ENCODE measurements at places on chromosomes 2 and 18. TPM values are rescaled to one million over a fixed set of nuclear protein-coding genes. Genes with fewer than 3 reads are reported as not detected.

ADAM23 gene
- 0.79 TPM for total RNA-seq

DNA sequence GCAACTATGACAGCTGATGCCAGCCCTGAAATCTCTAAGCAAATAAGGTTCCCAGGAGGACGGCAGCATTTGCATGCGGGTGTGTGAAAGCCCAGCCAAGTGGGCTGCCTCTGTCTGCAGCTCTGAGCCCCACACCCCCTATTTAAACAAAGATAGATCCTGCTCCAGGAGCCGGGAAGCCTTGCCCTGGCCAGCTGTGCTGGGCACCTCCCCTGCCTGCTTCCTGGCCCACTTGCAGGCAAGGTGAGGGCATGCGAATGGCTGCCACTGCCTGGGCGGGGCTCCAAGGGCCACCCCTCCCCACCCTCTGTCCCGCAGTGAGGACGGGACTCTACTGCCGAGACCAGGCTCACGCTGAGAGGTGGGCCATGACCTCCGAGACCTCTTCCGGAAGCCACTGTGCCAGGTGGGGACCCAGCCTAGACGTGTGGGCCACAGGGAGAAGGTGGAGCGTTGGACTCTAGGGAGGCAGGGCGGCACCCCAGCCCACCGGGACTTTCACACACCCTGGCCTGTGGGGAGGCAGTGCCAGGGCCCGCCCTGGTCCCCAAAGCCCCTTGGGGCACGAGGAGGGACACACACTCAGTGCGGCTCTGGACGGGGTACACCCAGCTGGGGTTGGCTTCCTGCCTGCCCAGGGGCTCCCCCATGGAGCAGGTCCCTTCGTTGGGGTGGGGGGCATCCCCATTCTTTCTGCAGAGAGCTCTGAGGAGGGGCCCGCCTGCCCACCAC is at the start of gene ANO7:
Gene ANO7, plus strand, starts transcription at position 317 of the 732 bp plus-strand sequence. CDS start 1,387 bp downstream, outside the sequence.
- DNase-seq = peak; percentile 74

- DNase-seq = no peak
Measured at GRCh38 chr2:192286093-192286701, 91.5 kb upstream of the TMEFF2 start.

GRCh38 chr18:24627644-24628315 is 167.3 kb downstream of the HRH4 start:
- no peak for DNase-seq

DSG1 gene
- total RNA-seq = not detected

TMEM17 gene
- total RNA-seq = 0.84 TPM

DNA sequence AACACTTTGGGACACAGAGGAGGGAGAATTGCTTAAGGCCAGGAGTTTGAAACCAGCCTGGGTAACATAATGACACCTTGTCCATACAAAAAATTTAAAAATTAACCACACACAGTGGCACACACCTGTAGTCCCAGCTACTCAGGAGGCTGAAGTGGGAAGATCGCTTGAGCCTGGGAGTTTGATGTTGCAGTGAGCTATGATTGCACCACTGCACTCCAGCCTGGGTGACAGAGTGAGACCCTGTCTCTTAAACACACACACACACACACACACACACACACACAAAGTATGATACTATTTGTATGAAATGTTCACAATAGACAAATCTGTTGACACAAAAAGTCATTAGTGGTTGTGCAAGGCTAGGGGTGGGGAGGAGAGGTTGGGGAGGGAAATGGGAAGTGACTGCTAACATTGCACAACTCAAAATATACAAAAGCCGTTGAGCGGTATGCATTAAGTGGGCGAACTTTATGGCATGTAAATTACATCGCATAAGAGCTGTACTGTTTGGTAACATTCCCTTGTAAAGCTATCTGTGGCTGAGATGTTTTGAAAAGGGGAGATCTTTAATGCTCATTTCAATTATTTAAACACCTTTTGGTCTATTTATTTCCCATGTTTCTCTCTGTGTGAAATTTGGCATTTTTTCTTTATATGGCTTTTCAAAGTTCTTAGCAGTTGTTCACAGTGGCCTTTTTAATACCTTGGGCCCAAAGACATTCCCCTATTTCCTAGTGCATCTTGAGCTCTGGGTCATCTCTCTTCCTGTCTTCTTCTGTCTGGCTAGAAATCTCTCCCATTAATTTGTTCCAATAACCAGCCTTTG is 58.9 kb upstream of the ZNF516 start:
- no peak for DNase-seq

DNA sequence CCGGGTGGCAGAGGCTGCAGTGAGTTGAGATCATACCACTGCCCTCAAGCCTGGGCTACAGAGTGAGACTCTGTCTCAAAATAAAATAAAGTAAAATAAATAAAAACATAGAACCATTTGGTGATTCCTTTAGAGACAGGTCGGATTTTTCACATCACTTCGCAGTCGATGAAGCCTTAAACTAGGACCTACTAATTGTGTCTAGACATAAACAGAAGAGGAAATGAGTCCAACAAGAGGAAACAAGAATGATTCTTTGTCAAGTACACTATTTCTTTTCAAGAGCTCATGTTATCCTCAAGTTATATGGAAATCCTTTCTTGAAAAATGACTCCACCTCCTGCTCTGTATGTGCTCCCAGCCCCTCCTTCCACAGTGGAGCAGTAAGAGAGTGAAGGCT is 758.9 kb downstream of the DPP10 start:
- DNase-seq = no peak

- DNase-seq = no peak
Measured at GRCh38 chr2:15498554-15498953, 62.6 kb downstream of the NBAS start.

C2orf78 gene
- not detected for total RNA-seq

DNA sequence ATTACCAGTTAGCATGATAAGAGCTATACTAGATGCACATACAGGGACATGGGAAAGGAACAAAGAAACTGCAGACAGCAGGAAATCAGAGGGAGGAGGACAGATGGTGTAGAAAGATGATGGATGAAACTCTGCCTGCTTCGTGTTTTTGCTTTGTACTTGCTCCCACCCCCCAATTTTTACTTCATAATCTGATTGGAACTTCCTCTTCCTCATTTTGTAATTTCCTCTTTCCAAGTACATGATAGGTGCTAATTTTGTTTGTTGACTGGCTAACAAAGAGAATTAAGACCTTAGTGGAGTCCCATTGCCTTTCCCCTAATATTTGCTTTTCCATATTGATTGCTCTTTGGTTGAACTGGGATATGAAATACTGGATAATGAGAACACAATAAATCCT is 76.0 kb upstream of the PELI1 start:
- no peak for DNase-seq

GRCh38 chr2:59180621-59181020 is 939.5 kb upstream of the FANCL start:
- DNase-seq = no peak

- no peak for DNase-seq
Measured at GRCh38 chr2:101047774-101048173, 45.7 kb downstream of the RPL31 start.

GRCh38 chr2:62593825-62594224 is 87.8 kb upstream of the TMEM17 start:
- DNase-seq = no peak

- no peak for DNase-seq
Measured at GRCh38 chr18:36066686-36067054, 689 bp downstream of the RPRD1A start.

MYOM1 gene
- total RNA-seq = 9.6 TPM
